Stomach (tissue), 19 donors: ENCODE measurements at places on chromosomes 2 and 18. TPM values are rescaled to one million over a fixed set of nuclear protein-coding genes. Genes with fewer than 3 reads are reported as not detected.
A peak's percentile ranks its signal among the peaks of the same experiment; 100 is the strongest.

DNA sequence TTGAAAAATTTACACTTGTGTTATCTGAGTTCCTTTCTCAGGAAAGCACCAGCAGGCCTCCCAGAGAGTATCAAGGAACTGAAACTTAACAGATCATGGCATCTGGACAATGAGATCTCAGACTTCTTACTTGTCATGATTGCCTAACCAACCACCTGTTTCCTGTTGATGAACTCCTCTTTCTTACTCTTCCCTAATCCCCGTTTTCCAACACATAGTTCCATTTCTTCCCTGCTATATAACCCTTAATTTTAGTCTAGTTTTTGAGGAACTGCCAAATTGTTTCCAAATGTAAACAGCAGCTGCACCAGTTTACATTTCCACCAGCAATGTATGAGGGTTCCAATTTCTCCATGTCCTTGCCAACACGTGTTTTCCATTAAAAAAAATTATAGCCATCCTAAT lies 6.1 kb upstream of the FAM171B start:
- DNase-seq = no peak
- H3K27ac ChIP-seq = no peak overlapping the region
- no peak overlapping the region for H3K4me3 ChIP-seq
- H3K27me3 ChIP-seq = no peaks in the 10 kb centered on the region

HOXD4 gene
- not detected for total RNA-seq

DNA sequence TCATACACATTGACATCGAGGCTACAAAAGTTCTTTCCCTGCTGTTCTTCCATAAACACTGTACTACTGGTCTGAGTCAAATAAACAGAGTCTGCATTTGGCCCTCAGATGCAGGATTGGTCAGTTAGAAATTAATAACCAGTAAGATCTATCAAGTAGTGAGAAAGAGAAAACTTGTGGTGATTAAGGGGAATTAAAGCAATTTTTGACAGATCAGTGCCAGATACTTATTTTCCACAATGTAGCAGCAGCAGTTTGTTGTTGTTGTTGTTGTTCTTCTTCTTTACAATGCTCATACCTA lies 85.0 kb downstream of the IKZF2 start:
- no peak overlapping the region for H3K27ac ChIP-seq
- H3K36me3 ChIP-seq = no peaks in the 10 kb centered on the region
- no peak for DNase-seq

SERPINB11 gene
- 7.1 TPM for total RNA-seq

- H3K27ac ChIP-seq = no peak overlapping the region
- no peaks in the 10 kb centered on the region for H3K27me3 ChIP-seq
- H3K36me3 ChIP-seq = no peaks in the 10 kb centered on the region
- DNase-seq = peak; percentile 13
- H3K4me3 ChIP-seq = no peak overlapping the region
These were observed 108.7 kb downstream of the TRIM43 start for GRCh38 chr2:95700519-95700918.

- peaks cover 43% of the 10 kb centered on the region for H3K27me3 ChIP-seq
- peaks cover 54% of the 10 kb centered on the region for H3K4me1 ChIP-seq
These were observed 6.1 kb downstream of the ONECUT2 start for GRCh38 chr18:57441071-57441794.

IL18RAP gene
- 1.8 TPM for total RNA-seq

GRCh38 chr2:30582521-30582920 lies 135.5 kb downstream of the LCLAT1 start:
- no peak for DNase-seq
- H3K36me3 ChIP-seq = no peaks in the 10 kb centered on the region
- no peaks in the 10 kb centered on the region for H3K27me3 ChIP-seq
- no peaks in the 10 kb centered on the region for H3K4me1 ChIP-seq

- no peak overlapping the region for H3K27ac ChIP-seq
- no peaks in the 10 kb centered on the region for H3K36me3 ChIP-seq
- DNase-seq = no peak
These were observed 77.8 kb downstream of the PDCL3 start for GRCh38 chr2:100640431-100641124.

GRCh38 chr18:28334516-28334915 lies 157.6 kb upstream of the CDH2 start:
- no peak for DNase-seq
- no peaks in the 10 kb centered on the region for H3K4me1 ChIP-seq
- H3K36me3 ChIP-seq = no peaks in the 10 kb centered on the region
- no peaks in the 10 kb centered on the region for H3K27me3 ChIP-seq
- no peak overlapping the region for H3K4me3 ChIP-seq
- H3K27ac ChIP-seq = no peak overlapping the region

GRCh38 chr2:3246928-3247714 lies 130.5 kb downstream of the EIPR1 start:
- H3K27ac ChIP-seq = no peak overlapping the region
- H3K4me1 ChIP-seq = no peaks in the 10 kb centered on the region
- no peak overlapping the region for H3K4me3 ChIP-seq
- DNase-seq = no peak

SERPINB13 gene
- not detected for total RNA-seq

DNA sequence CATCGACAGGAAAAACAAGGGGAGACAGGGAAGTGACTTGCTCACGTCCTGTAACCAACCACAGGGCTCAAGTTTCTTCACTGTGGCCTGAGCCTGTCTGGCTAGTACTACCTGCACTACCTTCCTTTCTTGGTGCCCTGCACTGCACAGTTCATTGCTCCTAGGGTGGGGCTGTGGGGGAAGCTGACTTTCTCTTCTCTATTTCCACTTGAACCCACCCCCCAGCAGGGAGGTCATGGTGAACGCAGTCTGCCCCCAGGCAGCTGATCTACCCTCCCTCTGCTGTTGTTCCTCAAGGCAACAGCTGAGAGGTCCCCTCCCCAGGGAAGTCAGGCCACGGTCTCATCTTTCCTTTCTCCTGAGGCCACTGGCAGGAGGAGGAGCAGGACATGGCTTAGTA lies 532.1 kb downstream of the SOX11 start:
- H3K4me3 ChIP-seq = no peak overlapping the region
- no peak for DNase-seq
- no peak overlapping the region for H3K27ac ChIP-seq

DNA sequence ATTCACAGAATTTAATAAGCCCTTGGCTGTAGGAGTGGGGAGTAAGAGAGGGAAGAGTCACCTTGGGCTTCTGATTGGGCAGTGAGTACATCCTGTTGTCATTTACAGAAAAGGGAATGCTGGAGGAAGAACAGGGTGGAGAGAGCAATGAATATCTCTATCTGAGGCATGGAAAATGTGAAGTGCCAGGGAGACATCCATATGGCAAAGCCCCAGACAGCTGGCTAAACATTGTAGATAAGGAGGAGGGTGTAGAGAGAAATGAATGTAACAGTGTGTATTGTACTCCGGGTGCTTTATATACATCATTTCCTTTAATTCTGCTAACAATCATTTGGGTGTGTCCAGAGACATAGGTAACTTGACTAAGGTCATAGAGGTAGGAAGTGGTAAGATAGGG lies 103.5 kb downstream of the UPP2 start:
- H3K27me3 ChIP-seq = no peaks in the 10 kb centered on the region
- no peak for DNase-seq
- no peaks in the 10 kb centered on the region for H3K4me1 ChIP-seq

DNA sequence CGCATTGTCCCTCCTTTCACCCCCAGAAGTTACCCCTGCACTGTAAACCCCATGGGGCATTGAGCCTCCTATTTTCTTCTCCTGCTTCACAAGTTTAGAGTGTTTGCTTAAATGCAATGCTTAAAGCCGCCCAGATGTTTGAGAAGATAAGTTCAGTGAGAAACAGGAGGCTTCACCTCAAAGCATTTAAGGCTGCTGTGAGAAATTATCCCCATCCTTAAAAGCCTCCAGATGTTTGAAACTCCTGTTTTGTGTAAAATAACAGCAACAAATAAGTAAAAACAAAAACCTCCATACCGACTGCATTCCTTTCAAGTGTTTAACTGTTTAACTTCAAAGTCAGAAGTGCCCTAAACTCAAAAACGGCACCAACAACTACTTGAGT lies 81.8 kb downstream of the RTP5 start:
- no peak overlapping the region for H3K27ac ChIP-seq
- peaks cover 10% of the 10 kb centered on the region for H3K4me1 ChIP-seq
- DNase-seq = no peak
- no peak overlapping the region for H3K4me3 ChIP-seq
- peaks cover 35% of the 10 kb centered on the region for H3K27me3 ChIP-seq

BOLA3 gene
- total RNA-seq = 13.3 TPM

DNA sequence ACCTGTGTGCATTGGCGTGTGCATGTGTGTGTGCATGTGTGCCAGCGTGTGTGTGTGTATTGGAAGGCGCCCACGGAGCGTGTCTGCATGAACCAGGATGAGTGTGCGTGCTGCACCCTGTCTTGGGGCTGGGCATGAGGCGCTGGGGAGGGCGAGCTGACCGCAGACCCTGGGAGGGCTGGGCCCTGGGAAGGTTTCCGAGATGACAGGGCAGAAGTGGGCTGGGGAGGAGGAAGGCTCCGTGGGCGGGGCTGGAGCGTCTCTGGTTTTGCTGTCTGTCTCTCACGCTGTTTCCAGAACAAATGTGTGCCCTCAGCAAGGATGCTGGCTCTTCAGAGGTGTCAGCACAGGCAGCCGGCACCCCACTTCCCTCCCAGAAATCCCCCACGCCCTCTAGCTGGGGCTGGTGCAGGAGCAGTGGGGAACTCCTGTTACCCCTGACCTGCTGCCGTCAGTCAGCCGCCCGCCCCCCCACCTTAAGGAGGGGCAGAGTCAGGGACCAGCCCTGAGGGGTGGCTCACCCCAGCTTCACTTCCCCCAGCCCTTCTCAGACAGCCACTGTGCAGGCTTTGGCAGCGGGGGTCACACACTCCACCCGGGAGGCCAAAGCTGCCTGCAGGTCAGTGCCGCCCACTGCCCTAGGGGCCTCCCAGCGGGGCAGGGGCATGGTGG lies at the start of gene GPR35:
Gene GPR35 (plus strand): TSS at position 531 of the 672 bp plus-strand sequence. CDS start 4,473 bp downstream, outside the sequence.
- H3K27ac ChIP-seq = peak within 1 kb of the TSS; percentile 60
- no peaks in the 10 kb centered on the region for H3K4me1 ChIP-seq
- no peak within 1 kb of the TSS for H3K4me3 ChIP-seq
- peak; percentile 57 for DNase-seq
- H3K27me3 ChIP-seq = peaks cover 12% of the 10 kb centered on the region

DNA sequence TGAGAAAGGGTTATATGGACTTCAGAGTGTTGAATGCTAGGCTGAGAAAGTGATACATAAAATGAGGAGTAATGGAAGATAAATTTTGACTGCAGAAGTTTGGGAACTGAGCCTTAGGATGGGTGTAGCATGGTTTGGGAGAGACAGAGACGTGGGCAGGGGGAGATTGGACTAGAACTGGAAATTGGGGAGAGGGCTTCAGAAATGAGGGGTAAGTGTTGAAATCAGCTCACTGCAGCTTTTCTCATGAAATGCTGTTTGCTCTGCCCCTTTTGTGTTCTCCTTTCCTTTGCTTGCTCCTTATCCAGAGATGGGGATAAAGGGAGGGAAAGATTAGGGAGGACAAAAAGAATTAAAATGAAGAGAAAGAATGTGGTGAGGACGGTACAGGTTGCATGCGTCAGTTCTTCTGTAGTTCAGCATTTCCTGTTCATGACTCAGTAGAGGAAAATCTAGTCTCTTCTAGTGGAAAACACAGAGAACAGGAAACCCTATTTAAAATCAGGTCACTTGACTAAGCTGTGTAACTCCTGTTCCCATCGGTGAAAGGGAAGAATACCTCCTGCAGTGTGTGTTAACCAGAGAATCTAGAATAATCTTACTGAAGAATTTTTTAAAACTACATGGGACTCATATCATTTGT lies 105.6 kb downstream of the CRIM1 start:
- H3K4me3 ChIP-seq = no peak overlapping the region
- DNase-seq = no peak
- H3K27me3 ChIP-seq = no peaks in the 10 kb centered on the region
- H3K36me3 ChIP-seq = peaks cover 23% of the 10 kb centered on the region

GRCh38 chr18:72692086-72692485 lies 147.9 kb upstream of the CBLN2 start:
- H3K4me1 ChIP-seq = no peaks in the 10 kb centered on the region
- peak; percentile 49 for DNase-seq
- no peak overlapping the region for H3K27ac ChIP-seq
- H3K4me3 ChIP-seq = no peak overlapping the region
- no peaks in the 10 kb centered on the region for H3K36me3 ChIP-seq

- H3K4me1 ChIP-seq = peaks cover 35% of the 10 kb centered on the region
- H3K27me3 ChIP-seq = no peaks in the 10 kb centered on the region
These were observed 121.2 kb downstream of the SMAD7 start for GRCh38 chr18:48829443-48830149.

DNA sequence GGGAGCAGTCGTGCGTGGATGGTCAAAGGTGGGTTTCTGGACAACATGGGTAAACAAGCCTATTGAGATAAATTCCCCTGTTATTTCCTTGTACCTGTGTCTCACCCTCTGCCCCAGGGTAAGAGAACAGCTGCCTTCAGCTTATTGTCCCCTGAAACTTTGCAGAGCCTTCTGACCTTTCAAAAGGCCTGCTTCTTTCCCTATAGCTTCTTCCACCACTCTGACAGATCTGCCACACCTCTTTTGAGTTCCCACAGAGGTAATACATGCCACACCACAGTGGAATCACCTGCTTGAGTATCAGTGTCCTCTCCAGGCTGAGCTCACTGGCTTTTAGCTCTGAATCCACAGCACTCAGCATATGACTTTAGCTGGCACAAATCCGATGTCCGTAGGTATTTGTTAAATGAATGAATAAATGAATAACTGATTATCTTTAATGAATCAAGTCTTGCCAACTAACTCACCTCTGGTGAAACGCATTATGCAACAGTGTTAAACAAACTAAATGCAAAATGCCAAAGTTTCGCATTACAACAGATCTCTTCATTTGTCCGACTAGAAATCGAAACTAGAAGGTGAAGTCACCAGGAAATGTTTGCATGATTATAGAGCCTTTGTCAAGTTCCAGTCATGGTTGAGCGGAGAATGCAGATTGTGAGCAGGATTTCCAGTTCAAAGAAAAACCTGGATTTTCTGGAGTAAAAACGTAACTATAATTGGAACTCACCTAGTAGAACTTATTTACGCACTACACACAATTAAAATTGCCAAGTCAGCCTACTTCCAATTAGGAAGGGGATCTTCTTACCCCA lies 16.4 kb downstream of the DYNAP start:
- H3K36me3 ChIP-seq = no peaks in the 10 kb centered on the region
- DNase-seq = peak; percentile 83
- H3K27ac ChIP-seq = peak overlapping the region; percentile 76
- H3K4me3 ChIP-seq = peak overlapping the region; percentile 22

DNA sequence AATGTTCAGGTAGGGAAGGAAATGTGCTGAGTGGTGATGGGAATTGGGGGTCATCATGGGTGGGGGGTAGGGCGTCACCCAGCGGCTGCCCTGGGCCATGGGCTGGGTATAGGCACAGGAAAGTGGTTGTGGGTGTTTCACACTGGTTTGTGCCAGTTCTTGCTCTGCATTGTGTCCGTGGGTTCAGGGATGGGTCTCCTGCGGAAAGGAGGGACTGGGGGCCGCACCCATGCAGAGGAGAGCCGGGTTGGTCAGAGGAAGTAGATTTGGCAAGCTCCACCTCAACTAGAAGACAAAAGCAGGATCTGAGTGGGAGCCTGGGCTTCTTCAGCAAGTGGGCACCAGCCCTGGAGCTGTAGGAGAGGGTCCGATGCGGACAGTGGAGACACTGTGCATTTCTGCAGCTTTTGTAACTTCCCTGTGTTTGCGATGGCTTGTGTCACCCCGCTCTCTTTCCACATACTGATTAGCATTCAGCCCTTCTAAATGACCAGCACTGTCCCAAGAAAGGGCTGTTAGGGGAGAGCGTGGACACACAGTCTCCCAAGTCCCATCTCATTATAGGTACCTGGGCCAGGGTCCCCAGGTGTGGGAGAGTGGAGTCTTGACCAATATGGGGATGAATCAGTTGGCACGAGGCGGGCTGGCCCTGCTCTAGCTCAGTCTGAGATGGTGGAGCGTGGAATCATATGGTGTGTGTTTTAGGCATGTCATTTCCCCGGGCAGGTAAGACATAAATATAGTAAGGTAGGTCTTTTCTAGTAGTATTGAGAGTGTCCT lies 67.2 kb downstream of the LRRFIP1 start:
- peaks cover 70% of the 10 kb centered on the region for H3K4me1 ChIP-seq
- peak overlapping the region; percentile 96 for H3K27ac ChIP-seq
- H3K27me3 ChIP-seq = no peaks in the 10 kb centered on the region
- H3K36me3 ChIP-seq = no peaks in the 10 kb centered on the region
- peak overlapping the region; percentile 65 for H3K4me3 ChIP-seq
- no peak for DNase-seq
